Forelimb muscle (tissue), 1 donor: ENCODE measurements at places on chromosomes 12 and 14.

DNA sequence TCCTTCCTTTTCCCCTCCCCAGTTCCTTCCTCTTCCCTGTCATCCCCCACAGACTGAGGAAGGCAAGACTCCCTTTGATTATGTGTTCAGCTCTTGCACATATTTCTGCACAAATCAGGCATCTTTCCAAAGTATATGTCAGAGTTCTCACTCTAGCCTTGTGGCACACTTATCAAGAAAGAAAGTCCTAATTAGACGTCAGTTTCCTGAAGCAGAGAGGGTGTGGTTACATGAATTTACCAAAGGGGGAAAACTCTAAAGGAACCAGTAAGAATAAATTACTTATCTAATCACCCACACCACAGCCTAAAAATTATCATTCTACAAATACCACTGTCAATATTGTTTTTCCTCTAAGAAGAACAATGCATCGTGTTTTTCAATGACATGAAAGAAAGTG, 120.7 kb upstream of the GRIP1 start:
- DNase-seq: no peak

GRCh38 chr12:42673535-42673934, 84.0 kb upstream of the PRICKLE1 start:
- DNase-seq: no peak

DNA sequence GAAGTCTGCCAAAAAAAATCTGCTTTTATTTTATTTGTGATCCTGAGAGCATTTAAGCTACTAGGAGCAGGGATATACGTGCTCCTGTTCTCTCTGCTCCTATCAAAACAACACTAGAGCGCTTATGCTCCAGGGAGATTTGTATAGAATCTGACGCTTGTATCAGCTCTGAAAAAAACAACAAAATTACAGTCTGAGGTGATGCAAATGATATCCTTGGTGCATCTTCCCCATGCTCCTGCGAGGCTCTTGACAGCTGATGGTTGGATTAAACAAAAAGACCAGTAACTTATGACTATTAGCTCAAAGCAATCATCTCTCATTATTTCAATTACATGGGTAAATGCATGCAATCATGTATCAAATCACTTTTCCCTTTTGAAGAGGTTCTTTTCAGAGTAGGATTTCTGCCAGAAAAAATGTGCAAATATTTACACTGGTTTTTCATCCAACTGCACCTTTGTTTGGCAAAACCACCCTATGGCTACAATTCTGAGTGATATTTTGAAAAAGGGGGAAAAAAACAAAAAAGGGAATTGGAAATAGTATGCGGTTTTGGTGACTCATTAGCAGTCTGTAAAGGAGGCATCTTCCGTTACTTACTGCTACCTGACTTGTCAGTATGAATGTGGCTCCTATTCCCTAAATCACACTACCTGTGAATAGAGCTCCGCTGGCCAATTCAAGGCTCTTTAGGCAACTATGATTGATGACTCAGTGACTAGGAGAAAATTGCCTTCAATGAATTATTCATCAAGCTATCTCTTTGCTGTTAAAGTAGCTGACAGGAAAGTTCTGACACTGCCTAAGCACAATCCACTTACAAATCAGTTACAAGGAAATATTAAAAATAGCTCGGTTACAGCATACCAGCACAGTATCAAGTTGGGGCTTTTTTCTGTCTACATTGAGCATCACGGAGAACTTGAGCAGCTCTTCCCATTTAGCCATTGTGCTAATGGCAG, 450.0 kb downstream of the FOXG1 start:
- DNase-seq: no peak

DNA sequence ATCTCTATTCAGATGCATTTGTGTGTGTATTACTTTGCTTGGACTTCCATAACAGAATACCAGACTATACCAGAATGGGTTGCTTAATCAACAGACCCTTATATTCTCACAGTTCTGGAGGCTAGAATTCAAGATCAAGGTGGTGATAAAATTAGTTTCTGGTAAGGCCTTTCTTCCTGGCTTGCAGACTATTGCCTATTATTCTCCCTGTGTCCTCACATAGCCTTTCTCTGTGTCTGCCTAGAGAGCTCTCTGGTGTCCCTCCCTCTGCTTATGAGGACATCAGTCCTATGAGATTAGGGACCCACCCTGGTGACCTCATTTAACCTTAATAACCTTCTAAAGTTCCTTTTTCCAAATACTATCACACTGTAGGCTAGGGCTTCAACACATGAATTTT, 106.0 kb downstream of the FAR2 start:
- no peak for DNase-seq

- DNase-seq: no peak
Measured at GRCh38 chr12:110245369-110245772, 35.7 kb upstream of the ATP2A2 start.

DNA sequence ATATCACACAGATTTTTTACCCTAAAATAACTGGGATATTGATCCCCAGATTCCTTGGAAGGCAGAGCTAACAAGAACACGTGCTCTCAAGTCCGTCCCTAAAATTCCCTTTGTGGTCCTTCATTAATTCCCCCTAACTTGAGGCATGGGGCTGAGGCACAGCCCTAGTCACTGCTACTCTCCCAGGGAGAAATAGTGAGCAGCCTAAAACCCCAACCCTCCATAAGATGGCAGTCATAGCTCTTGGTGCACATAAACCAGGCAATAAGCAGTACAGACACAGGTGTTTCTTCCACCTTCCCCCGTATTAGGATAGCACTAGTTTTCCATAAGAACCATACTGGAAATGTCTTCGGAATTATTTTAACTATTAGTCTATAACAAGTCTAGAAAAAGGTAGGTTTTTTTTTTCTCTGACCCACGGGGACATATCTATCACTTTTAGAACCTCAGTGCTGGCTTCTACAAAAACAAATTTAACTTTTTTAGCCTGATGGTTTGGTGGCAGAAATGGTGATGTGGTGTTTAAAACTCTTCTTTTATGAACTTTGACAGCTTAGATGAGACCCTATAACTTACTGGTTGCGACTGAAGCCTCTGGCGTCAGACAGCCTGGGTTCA, 3.1 kb upstream of the ARHGEF40 start:
- no peak for DNase-seq

DNA sequence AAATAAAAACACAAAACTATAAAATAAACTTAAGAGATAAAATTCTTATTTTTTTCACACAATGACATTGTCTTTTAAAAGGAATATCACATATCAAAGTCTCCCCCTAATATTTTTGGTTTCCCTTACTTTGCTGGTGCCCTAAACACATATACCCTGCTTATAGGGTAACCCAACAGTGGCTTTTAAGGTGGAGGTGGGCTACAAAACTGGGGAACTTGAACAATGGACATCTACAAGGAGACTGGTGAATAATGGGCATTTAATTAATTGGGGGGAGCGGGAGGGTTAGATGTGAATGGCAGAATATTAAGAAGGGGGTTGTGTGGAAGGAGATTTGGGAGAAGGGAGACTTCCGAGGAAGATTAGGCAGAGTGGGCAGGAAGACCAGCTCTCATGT, 9.6 kb downstream of the B4GALNT1 start:
- DNase-seq: no peak

DNA sequence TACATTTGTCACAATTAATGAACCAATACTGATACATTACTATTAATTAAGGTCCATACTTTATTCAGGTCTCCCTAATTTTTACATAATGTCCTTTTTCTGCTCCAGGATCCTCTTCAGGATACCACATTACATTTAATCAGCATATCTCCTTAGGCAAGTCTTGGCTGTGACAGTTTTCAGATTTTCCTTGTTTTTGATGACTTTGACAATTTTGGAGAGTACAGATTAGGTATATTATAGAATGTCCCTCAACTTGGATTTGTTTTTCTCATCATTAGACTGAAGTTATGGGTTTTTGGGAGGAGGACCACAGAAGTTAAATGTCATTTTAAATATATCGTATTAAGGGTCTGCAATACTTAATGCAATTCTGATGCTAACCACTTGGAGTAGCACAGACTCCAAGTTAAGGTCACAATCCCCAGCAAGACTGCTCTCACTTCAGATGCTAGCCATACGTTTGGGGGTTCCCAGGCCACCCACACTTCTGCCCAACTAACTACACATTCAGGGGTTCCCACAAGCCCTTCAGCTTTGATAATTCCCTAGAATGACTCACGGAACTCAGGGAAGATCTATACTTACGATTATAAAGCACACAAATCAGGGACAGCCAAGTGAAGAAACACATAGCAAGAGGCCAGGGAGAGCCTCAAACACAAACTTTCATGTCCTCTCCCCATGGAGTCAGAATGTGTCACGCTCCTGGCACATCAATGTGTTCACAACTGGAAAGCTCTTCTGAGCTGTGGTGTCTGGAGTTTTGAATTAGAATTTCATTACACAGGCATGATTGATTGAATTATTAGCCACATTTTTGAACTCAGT, 17.0 kb upstream of the NUBPL start:
- DNase-seq: no peak

GRCh38 chr12:50394469-50395029, 1.9 kb downstream of the FAM186A start:
- DNase-seq: no peak

GRCh38 chr14:25034803-25035681, 14.9 kb downstream of the STXBP6 start:
- DNase-seq: no peak

- no peak for DNase-seq
Measured at GRCh38 chr14:87171141-87171540, 821.8 kb downstream of the GALC start.

DNA sequence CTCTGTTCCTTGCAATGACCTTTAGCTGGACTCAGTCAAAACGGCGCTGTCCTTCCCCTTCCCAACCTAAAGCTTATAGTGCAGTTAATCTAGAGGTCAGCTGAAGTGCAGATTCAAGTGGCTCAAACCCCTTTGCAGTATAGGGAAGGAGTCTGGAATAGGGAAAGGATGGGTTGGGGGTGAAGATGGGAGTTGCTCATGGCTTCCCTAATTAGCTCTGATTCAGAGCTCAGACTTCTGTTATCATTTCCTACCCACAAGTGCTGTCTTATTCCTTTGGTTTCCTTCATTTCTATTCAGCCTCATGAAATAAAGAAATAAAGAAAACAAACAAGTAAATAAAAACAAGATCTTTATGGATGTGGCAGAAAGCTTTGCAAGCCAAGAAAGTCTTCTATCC, 264.0 kb upstream of the HMGA2 start:
- no peak for DNase-seq

- no peak for DNase-seq
Measured at GRCh38 chr12:107372229-107372658, 278.9 kb upstream of the CRY1 start.

DNA sequence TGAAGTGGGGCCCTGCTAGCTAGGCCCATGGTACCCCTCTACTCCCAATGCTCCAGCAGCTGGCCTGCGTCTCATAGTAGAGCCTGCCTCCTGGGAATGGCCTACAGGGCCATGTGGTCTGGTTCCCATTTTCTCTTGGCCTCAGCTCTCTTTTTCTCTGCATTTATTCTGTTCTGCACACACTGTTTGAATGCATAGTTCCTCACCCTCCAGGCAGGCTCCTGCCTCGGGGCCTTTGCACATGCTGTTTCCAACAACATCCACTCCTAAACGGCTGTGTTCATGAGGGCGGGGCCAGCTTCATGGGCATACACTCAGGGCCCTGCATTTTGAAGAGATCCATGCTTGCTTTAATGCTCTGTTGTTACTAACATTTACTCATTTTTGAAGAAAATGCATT, 204.0 kb downstream of the ADGRD1 start:
- no peak for DNase-seq

GRCh38 chr14:27660683-27661082, 1062.8 kb upstream of the NOVA1 start:
- DNase-seq: no peak

DNA sequence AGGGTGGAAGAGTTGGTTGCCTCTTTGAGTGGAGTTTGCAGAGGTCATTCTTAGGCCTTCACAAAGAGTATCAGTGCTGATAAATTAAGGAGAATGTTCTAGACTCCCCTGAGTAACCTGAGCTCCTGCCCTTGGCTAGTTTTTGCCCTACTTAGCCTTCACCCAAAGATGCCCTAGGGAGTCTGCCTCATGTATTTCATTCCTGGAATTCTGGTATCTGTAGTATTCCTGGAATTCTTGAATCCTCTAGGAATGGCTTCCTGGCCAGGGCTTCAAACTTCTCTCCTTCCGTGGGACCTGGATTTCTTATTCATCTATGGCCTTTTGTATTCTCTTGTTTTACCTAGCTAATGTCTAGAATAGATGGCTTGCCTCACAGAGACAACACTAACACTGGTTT, 701.1 kb downstream of the NOVA1 start:
- DNase-seq: no peak

GRCh38 chr12:83971781-83972180, 940.8 kb downstream of the SLC6A15 start:
- DNase-seq: no peak

GRCh38 chr14:32109676-32110547, 32.8 kb downstream of the ARHGAP5 start:
- DNase-seq: no peak

GRCh38 chr12:124743479-124744272, 120.0 kb downstream of the SCARB1 start:
- DNase-seq: no peak

GRCh38 chr14:35079742-35080141, 33.7 kb downstream of the FAM177A1 start:
- no peak for DNase-seq

DNA sequence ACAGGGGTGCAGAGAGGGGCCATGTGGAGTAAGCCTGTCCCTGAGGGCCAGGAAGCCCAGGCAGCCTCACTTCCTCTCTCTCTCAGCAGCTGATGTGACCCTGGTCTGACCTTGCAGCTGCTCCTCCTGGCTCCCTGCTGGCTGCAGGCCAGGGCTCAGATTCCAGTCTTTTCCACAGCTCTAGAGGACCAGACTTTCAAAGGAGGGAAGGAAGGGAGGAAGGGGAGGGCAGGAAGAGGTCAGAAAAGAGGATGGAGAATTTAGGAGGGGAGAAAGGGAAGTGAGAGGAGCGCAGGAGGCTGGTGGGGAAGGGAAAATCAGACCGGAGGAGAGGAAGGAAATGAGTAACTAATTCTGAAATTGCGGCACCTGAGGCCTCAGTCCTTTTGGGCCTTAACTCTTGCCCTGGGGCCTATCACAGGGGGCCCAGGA, 40.9 kb upstream of the VASH1 start:
- no peak for DNase-seq

GRCh38 chr12:77560714-77561113, 270.0 kb upstream of the NAV3 start:
- no peak for DNase-seq

DNA sequence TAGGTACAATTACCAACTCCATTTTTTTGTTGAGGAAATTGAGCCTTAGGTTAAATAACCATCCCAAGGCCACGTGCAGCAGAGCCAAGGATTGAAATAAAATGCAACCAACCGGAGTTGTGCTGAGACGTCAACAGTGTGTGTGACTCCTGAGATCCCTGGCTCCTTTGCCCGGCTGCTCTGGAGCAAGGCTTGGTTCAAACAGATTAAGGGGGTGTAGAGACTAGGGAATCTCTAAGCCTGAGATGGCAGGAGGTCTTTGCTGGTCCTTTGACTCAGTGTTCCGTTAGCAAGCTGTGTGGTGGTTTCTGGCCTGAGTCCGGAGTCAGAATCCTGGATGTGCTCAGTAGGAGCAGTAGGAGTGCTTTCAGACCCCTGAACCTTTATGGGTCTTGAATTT, 1.4 kb upstream of the SLC8A3 start:
- DNase-seq: no peak

GRCh38 chr12:65658360-65658759, 165.9 kb upstream of the HMGA2 start:
- no peak for DNase-seq
